ENCODE measurements at places on chromosomes 2 and 18.

GRCh38 chr2:213150315-213151097 lies 906 bp downstream of the IKZF2 start:
- DNase-seq: no peak

DNA sequence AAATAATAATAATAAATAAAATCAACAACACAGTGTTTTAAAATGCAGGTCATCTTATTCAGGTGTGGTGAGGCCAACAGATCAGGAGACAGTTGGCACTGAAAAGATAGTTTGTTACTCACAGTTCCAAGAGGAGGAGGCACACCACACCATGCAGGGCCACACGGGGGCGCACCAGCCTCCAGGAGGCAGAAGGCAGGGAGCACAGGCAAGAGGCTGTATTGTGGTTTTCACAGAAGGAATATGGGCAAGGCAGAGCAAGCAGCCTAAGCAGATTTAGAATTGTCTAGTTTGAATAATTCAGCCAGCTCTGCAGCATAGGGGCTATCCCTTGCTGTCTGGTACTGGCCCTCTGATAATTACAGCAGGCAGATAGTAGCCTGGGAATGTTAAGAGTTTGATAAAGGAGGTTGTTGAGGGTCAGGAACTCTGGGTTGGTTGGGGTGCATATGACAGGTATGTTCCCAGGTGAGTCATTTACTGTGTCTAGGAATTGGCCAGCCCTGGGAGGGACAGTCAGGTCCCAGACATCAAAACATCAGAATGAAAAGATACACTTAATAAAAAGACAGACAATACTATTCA lies 31.3 kb downstream of the KIAA2012 start:
- peak; percentile 27 for DNase-seq

DNA sequence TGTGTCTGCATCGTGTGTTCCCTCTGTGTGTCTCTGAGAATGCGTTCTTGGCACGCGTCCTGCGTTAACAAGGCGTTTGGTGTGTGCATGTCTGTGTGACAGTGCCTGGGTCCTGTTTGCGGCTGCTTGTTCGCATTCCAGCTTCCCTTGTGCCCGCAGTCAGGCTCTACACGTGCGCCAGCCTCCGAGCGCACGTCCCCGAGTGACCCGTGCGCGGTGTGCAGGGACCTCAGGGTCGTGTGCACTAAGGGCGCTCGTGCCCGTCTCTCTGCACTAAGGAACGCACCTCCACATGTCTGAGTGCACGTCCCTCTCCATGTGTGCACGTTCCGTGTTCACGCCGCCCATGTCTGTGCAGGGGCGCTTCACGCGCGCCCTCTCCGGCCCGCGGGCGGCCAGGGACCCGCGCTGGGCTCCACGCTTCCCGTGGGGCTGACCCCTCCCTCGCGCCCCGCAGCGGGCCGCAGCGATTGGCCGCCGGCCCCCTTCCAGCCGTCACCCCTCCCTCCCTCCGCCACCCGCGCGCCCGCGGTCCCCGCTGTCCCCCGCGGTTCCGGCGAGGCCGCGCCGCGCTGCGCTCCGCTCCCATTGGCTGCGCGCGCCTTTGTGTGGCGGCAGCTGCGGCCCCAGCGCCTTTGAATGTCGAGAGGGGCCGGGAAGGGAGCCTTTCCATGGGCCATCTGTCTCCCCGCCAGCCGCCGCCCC lies 229.4 kb downstream of the HAUS1 start:
- DNase-seq: no peak

DNA sequence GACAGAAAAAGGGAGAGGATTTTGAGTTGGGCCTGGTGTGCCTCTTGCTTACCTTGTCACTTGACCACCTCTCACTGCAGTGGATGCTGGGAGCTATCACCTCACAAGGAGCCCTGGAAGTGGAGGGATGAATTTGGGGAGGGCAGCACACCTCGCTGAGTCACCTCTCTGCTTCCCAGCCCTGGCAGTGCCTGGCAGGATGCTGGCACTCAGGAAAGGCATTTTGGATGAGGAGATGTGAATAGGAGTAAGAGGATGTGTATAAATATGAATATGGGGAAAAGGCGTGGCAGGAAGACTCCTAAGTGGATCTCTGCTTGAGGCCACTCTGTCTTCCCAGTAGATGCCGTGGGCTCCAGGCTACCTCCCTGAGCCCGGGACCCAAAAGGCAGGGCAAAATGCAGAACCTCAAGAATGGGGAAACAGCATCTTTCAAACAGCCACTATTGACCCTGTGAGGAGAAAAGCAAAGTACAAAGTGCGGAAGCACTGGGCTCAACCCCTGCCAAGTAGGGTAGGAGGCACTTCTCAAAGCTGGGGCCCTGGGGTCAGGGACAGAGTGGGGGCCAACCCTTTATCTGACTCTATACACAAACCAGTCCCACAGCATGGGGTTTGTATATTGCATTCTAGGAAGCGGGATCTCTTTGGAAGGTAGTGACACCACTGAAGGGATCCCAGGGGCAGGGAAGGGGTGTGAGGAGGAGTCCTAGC lies 164.5 kb upstream of the GLI2 start:
- no peak for DNase-seq

DNA sequence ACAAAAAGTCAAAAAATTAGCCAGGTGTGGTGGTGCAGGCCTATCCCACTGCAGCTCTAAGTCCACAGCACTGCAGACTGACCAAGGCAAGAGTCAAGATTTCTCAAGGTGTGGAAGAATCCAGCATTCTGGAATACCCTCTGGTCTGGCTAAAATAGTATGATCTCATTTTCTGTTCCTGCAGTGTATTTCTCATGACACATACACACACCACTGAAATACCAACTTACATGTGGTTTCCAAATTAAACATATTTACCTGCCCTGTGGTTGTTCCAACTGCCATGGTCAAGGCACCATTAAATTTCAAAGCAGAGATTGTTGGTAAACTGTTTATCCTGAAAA lies 30.9 kb downstream of the NOL10 start:
- no peak for DNase-seq

- DNase-seq: no peak
These were observed 354.6 kb upstream of the RAB12 start for GRCh38 chr18:8254654-8255053.

- no peak for DNase-seq
These were observed 365.6 kb upstream of the TMEFF2 start for GRCh38 chr2:192560326-192560725.

DNA sequence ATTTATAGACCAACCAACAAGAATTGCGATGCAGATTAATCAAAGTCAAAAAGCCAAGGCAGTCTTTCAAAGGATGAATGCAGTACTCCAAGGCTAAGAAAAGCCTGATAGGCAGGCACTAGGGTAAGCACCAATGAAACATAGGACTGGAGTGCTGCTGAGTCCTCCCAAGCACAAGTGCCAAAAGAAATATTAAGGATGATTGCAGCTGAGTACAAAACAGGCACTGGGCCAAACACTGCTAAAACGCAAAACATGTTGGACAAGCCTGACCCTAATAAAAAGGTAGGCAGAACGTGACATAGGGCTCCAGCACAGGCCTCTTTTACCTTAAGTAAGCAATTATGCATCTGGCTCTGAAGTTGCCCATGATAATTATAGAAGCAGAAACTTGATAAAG lies 160.1 kb upstream of the LRP1B start:
- DNase-seq: no peak

DNA sequence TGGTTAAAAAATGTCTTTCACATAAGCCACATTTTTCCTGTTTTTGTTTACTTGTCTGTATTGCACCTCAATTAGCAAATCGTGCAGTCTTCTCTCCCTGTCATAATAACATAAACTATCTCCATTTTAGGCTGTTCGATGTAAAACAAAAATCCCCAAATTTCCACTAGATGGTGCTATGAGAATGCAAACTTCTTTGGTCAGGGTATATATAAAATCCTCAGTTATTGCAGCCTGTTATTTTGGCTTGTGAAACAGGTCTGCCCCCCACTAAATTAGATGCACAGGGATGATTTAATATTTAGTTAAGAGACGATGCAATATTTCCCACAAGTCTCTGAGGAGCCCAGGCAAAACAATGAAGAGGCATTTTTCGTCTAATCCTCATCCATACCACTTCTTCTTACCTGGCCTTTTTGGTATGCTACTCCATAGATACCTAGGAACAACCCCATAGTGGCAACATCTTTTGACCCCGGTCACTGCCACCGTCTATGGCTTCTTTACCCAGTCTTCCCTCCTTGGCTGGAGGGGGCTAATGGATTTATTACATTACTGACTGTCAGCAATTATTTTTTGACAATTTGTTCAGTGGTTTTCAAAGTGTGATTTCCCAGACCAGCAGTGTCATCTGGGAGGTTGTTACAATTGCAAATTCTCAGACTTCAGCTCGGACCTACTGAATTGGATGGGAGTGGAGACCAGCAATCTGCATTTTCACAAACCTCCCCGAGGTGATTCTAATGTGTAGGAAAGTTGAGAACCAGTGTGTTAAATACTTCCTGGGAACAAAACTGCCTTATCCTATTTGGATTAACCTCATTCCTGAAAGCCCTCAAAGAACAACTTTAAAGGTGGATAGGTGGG lies 117.4 kb upstream of the CWC22 start:
- DNase-seq: peak; percentile 35

DNA sequence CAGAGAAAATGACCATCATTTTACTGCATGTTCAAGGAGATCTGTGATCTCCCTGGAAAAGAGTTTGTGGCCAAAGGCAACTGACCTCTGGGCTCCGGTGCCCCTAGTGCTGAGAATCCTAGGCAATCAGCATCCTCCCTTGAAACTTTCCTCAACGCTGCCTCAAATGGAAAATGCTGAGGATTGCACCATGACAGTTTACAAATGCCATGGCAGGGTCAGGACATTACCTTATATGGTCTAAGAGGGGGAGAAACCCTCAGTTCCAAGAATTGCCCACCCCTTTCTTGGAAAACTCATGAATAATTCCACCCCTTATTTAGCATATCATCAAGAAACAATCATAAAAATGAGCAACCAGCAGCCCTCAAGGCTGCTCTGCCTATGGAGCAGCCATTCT lies 48.3 kb downstream of the ALPK2 start:
- DNase-seq: no peak

DNA sequence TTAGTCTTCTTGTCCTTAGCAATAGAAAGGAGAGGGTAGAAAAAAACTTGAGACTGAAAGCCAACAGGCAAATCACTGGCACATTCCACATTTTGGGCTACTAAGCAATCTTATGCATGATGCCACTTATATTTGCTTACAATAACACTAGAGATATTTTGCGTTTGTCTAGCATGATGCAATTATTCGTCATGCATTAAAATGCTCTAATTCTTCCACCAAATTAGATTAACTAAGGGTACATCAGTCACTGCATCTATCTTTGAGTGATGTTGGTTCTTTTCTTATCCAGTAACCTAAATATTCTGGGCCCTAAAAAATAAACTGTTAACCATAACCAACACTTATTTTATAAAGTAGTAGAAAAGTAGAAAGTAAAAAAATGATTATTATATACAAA lies 1311.7 kb upstream of the CDH2 start:
- no peak for DNase-seq

- DNase-seq: no peak
These were observed 98.0 kb downstream of the TRABD2A start for GRCh38 chr2:84782717-84783442.

GRCh38 chr2:54966165-54966832 lies 84.0 kb downstream of the RTN4 start:
- no peak for DNase-seq

GRCh38 chr2:46377101-46377581 lies 79.9 kb downstream of the EPAS1 start:
- no peak for DNase-seq

DNA sequence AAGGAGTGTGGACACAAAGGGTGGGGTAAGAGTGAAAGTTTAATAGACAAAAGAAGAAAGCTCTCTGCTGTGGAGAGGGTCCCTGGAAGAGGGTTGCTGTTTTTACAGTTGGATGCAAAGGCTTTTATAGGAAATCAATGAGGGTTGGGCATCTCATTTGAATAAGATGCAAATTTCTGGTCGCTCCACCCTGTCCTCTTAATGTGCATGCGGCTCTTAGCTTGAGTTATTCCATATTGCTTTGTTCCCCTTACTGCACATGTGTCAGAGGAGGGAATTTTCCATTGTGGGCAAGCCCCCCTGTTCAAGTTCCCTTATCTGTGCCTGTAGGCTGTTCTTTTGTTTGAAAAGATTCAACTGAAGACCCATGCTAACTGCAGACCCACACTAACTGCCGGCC lies 326.5 kb downstream of the BCL11A start:
- no peak for DNase-seq

DNA sequence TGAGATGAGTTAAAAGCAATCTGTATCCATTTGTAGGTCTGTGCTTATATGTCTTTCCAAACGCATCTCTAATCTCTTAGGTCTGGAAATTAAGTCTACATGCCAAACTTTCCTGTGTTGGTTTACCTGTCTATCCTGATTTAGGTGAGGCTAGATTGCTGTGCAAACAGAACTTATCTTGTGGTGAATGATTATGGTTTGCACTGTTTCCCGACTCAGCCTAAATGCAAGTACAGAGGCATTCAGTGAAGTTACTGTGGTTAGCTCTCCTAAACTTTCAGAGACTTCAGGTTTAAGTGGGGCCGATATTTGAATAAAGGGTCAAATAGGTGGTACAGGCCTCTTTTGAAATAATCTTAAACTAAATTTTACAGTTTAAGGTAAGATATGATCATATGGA lies 103.5 kb downstream of the ICOS start:
- DNase-seq: no peak

DNA sequence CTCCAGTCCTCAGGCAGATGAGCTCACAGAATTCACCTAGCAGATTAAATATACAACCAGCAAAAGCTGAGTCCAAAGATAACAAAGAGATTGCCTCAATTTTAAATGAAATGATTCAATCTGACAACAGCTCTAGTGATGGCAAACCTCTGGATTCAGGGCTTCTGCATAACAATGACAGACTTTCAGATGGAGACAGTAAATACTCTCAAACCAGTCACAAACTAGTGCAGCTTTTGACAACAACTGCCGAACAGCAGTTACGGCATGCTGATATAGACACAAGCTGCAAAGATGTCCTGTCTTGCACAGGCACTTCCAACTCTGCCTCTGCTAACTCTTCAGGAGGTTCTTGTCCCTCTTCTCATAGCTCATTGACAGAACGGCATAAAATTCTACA lies 86.0 kb downstream of the PTRHD1 start:
- no peak for DNase-seq

GRCh38 chr2:101328474-101329007 lies 20.0 kb upstream of the RNF149 start:
- no peak for DNase-seq

- DNase-seq: no peak
These were observed 113.5 kb upstream of the NDUFV2 start for GRCh38 chr18:8989017-8989416.

DNA sequence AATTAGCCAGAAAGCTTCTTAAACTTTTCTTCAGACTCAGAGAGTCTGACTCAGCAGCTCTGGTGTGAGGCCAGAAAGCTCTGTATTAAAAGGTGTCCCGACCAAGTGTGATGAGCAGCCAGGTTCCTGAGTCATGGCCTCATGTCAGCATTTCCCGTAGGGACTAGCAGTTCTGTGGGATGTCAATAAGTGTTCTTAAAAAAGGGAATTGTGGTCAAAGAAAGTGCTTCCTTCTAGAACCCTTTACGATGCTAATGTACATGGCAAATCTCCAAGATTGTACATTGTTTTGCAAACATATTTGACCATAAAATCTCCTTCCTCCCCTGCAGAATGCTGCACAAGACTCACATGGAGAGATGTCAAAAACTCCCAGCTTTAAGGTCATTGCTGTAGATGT lies 80.1 kb downstream of the PLA2R1 start:
- peak; percentile 22 for DNase-seq
